ENCODE measurements at places on chromosomes 2 and 18. TPM values are rescaled to one million over a fixed set of nuclear protein-coding genes. Genes with fewer than 3 reads are reported as not detected.

The INO80C gene
- 30.0 TPM for total RNA-seq

DNA sequence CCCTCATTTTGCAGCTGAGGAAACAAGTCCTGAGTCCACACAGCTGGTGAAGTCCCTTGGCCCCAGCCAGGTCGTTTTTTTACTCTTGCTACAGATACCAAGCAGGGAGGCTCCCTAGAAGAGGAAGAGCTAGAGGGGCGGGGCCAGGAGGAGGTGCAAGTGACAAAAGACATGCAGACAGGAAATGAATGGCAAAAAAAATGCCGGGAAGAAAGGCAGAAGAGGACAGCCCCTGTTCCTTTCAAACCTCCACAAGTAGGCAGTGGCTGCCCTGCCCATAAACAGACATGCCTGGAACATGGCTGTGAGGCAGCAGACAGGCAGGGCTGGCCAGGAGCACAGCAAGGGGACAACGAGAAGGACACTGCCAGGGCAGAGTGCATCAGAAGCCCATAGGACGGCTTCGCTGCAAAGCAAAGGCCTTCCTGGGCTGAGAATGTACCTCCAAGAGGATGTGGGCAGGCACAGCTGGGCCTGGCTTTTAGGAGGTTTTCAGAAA lies 108.7 kb downstream of the ZBTB7C start:
- DNase-seq, result no peak

DNA sequence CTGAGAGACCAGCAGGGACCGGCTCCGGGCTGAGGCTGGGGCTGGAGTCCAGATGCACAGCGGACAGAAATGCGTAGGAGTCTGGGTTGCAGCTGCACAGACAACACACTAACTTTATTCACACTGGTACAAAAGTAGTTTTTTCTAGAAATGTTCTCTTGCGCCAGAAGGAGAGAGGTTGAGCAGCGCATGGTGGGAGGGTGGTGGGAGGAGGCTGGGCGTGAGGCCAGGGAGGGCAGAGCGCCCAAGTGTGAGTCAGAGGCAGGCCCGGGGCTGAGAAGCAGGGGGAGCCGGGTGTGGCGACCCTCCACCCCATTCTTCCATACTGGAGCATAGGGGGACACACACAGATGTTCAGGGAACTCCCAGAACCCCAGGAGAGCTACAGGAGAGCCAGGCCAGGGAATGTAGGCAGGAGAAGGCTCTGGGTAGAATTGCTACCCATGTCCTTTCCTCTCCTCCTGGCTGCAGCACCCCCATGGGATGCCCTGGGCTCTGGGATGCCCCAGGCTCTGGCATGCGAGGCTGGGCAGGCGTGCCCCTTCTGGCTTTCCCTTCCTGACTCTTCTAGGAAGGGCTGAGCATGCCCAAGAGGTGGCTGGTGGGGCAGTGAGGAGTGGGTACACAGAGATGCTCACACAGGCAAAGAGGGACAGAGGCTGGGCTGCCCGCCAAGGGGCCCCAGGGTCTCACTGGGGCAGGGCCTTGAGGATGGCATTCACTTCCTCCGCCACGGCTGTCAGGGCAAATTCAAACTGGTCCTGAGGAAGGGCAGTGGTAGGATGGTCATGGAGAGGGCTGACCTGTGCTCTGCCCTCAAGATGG lies 10.6 kb downstream of the DNAJB2 start:
- no peak for DNase-seq

GRCh38 chr2:174705321-174705720 lies 59.0 kb downstream of the CHRNA1 start:
- DNase-seq, result no peak

The FBXO15 gene
- 4.3 TPM for total RNA-seq

GRCh38 chr2:65075176-65075575 lies 19.0 kb downstream of the CEP68 start:
- DNase-seq, result no peak

The GPATCH11 gene
- 4.4 TPM for total RNA-seq

- no peak for DNase-seq
Observed at GRCh38 chr18:50726960-50727589, 92.7 kb downstream of the MRO start.

- no peak for DNase-seq
Observed at GRCh38 chr18:8468921-8469335, 140.3 kb upstream of the RAB12 start.

The SERPINB7 gene
- not detected for total RNA-seq

DNA sequence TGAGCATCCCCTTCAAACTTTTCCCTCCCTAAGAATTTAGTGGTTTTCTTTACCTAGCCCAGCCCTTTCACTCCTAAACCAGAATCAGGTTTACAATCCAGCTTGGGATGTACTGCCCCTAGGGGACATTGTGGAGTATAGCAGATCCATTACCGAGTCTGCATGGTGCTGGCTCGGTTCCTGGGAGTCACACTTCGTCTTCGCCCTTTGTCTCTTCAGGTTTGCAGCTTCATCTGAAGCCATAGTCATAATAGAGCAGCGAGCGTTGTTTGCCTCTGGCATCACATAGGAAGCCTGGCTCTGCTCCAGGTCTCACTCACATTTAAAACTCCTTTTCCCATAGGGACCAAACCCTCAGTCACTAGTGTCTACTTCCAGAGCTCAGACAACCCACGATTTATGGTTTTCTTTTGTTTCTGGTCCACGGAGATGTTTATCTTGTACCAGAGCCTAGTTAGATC lies 16.8 kb upstream of the LYPD6 start:
- no peak for DNase-seq

The TWIST2 gene
- not detected for total RNA-seq

DNA sequence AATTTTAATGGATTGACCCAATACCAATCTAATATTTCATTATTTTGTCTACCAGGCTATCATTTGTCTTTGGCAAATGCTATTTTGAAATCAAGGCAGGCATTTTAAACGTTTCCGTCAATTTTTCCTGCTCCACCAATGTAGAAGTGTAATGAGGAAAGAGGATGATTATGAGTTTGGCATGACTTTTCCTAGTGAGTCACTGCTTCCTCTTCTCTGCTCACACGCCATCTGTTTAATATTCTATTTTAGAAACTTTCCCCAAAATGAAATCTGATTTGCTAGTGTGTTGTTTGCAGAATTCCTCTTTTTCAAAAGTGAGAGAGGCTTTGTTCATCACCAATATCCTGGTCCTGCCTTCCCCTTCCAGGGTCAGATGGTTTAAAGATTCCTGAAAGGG lies 42.5 kb upstream of the PID1 start:
- DNase-seq, result no peak

GRCh38 chr18:40355726-40356125 lies 1599.3 kb upstream of the PIK3C3 start:
- no peak for DNase-seq

The TIGD1 gene
- 11.9 TPM for total RNA-seq

The UGT1A5 gene
- not detected for total RNA-seq

The LINC00305 gene
- total RNA-seq, result 1.6 TPM

The COL5A2 gene
- 4.5 TPM for total RNA-seq

GRCh38 chr2:56981554-56981953 lies 797.8 kb downstream of the CCDC85A start:
- no peak for DNase-seq

GRCh38 chr2:194103941-194104659 lies 1552.9 kb upstream of the SLC39A10 start:
- no peak for DNase-seq

DNA sequence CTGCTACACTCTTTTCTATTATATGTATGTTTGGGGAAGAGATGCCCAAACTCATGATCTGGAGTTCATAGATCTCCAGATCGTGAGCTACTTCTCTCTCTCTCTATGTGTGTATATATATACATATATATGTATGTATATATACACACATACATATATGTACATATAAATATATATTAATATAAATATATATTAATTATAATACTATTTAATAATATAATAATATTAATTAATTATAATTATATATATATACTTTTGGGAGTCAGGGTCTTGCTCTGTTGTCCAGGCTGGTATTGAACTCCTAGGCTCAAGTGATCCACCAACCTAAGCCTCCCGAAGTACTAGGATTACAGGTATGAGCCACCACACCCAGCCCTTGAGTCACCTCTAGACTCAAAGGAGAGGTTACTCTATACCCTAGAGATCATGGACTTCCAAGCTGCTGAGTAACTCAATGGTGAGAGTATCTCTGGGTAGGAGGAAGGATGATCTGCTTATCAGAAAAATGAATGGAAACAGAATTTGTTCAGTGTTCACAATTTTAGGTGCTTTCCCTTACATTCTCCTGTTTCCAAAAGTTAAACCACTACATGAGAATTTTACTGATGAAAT lies 463.5 kb upstream of the TRIB2 start:
- no peak for DNase-seq

- DNase-seq, result no peak
Observed at GRCh38 chr18:79326413-79327198, 69.1 kb upstream of the NFATC1 start.

DNA sequence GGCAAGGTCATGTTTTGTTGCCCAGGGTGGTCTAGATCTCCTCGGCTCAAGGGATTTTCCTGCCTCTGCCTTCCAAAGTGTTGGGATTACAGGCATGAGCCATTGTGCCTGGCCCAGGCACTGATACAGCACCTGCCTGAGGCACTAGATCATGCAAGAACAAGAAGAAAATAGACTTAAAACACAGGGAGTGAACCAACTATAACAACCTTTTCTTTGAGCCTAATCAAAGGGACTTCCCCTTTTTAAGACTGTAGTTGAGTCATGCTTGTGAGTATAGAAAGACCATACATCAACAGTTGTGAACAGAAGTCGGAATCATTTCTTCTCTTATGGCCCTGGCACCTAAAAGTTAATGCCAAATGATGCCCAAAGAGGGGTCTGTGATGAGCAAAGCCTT lies 47.9 kb upstream of the MAPRE2 start:
- no peak for DNase-seq

GRCh38 chr2:10686176-10686730 lies 3.5 kb downstream of the NOL10 start:
- no peak for DNase-seq

GRCh38 chr18:48455555-48456478 lies 46.6 kb upstream of the ZBTB7C start:
- DNase-seq, result no peak

The SLC19A3 gene
- 36.4 TPM for total RNA-seq

GRCh38 chr2:109238580-109238979 lies 109.6 kb downstream of the SH3RF3 start:
- no peak for DNase-seq

The PDK1 gene
- 19.0 TPM for total RNA-seq

GRCh38 chr2:201139836-201140604 lies 24.1 kb downstream of the CFLAR start:
- no peak for DNase-seq

DNA sequence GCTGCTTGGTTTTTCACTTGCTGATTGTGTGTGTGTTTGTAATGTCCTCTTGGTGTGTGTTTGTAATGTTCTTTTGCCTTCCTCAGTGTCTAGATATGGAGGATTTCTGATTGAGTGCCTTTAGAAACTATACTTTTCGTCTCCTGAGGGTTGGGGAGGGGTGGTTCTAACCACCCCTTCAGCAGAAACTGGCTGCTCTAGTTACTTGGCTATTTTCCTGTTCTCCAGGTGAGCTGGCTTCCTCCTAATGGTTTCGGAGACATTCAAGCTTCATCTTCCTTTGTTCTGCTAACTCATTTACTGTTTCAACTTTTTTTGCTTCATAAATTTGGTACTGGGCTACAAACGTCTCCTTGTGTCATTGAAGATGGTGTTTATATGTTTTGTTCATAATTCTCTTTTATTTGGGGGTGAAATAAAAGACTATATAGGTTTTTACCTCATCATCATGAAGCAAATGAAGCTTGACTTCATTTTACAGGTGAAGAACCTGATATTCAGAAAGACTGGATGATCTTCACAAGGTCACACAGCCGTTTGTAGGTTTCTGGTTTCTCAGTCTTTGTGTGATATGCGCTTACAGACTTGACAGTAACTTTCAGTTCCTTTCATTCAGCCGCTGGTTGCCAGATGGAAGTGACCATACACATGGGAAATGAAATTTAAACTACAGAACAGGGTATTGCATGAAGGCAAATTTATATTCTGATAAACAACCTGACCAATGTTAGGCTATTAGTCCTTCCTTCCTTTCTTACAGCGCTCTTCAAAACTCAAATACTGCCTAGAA lies 238.5 kb downstream of the GALR1 start:
- DNase-seq, result no peak

- no peak for DNase-seq
Observed at GRCh38 chr2:31522786-31523185, 58.0 kb downstream of the SRD5A2 start.

The SIX3 gene
- total RNA-seq, result not detected

- no peak for DNase-seq
Observed at GRCh38 chr2:235675678-235676535, 182.1 kb downstream of the AGAP1 start.

DNA sequence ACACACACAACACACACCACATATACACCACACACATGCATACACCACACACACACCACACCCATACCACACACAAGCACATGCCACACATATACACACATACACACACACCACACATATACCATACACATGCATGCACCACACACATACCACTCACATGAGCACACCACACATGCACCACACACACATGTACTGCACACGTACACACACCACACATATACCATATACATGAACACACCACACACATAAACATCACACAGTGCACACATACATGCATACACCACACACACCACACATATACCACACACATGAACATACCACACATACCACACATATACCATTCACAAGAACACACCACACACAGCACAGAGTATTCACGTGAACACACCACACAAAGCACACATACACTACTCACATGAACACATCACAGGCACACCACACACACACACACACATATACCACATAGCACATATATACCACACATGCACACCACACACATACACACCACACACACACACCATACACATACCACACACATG lies 219.9 kb upstream of the RAB6C start:
- DNase-seq, result no peak

DNA sequence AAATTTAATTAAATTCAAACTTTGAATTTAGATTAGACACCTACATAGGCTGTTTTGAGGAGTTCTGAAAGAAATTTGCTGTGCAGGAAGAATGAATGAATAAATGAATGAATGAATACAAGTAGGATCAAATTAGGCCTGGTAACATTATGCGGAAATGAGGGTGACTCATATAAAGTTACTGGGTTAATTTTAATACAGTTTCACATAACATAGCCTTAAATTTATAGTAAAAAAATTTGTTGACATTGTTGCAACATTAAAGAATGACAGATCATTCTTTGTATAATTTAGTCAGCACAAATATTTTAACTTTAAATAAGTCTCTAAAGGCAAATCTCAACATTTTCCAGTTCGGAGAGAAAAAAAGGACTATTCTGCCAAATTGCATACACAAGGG lies 1293.1 kb upstream of the SLC39A10 start:
- DNase-seq, result no peak
